ENCODE measurements at places on chromosomes 2 and 18.

GRCh38 chr2:175393851-175394250 is 212.3 kb upstream of the ATP5MC3 start:
- no peak for DNase-seq

DNA sequence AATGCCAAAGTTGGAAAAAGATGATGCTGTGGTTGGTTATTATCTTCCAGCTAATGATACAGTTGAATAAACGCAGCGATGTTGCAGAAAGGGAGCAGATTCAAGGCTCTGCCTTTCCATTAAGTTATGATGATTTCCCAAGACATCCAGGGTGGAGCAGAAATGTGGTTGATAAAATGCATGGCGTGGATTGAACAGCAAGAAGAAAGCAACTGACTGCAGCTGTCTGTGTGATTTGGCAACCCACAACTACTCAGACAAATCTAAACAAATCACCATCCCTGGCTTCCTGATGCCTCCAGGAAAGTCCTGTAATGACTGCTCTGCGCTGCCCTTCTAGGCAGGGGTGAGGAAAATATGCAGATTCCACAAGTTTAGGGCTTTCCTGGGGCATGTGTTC is 166.3 kb downstream of the NRP2 start:
- DNase-seq: no peak

DNA sequence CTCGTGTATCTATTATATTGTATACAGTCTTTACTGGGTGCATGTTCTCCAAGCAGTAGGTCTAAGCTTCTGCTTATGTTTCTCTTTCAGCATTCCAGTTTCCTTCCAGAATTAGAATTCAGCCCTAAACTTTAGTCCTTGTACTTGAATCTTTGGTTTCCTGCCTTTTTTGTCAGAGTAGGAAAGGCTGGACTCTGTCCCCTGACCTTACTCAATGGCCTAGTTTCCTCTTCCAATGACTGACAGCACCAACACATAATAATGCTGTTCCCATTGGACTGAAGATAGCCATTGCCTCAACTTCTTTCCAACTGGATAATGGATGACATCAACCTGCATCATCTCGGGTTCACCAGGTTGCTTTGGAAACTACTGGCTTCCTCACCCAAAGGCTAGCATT is 217.0 kb downstream of the FIGN start:
- DNase-seq: no peak

GRCh38 chr2:102514061-102514785 is 41.2 kb downstream of the SLC9A4 start:
- DNase-seq: no peak

- no peak for DNase-seq
Measured at GRCh38 chr2:177543007-177543760, 150.6 kb downstream of the AGPS start.

GRCh38 chr2:215141706-215142105 is 3.3 kb upstream of the ABCA12 start:
- no peak for DNase-seq

DNA sequence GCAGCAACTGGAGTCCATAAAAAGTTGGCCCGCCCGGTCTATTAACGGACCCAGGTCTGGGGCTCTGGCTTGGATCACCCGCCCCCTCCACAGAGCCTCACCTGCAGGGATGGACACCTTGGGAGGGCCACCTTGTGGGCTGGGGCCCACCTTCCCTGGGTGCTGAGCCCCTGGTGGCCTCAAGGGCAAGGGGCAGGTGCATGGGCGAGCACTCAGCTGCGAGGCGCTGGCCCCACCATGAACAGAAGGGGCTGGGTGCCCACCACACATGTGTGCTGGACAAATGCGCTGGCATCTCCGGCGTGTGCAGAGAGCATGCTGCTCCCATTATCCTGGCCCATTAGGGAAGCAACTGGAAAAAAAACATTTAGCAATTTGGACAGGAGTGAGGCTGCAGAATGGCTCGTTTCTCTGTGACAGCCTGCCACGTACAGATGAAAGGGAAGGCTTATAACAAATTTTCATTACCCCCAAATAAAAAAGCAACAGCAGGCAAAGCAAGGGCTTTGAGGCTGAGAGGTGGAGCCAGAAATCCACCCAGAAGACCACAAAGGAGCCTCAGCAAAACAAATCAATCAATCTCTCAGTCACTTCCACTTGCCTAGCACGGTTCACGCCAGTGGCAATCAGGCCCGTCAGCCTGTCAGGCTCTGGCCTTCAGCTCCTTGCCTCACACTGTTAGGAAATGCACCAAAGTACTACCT is 253.1 kb upstream of the ZNF521 start:
- no peak for DNase-seq

DNA sequence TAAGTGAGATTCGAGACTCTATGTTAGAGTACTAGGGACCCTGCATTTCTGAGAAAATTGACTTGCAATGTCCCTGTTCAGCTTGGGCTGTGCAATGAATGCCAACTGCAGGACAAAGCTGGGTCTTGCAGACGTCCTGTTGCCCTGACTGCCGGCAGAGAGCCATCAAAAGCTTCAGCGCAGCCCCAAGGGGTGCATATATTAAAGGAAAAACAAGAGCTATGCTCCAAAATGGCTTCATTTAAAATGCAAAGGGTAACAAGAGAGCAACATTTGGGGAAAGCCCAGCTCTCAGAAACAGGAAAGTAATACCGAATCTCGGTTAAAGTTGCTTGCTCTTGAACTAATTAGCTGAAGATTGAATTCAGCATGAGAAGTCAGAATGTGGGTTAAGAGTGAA is 110.9 kb upstream of the PNPT1 start:
- no peak for DNase-seq

- DNase-seq: no peak
Measured at GRCh38 chr18:46555213-46555612, 101.8 kb downstream of the LOXHD1 start.

GRCh38 chr18:79554945-79555645 is 124.5 kb upstream of the CTDP1 start:
- DNase-seq: no peak

GRCh38 chr2:186551323-186552050 is 38.4 kb upstream of the ITGAV start:
- no peak for DNase-seq

GRCh38 chr2:205670292-205670691 is 12.0 kb upstream of the NRP2 start:
- DNase-seq: no peak

DNA sequence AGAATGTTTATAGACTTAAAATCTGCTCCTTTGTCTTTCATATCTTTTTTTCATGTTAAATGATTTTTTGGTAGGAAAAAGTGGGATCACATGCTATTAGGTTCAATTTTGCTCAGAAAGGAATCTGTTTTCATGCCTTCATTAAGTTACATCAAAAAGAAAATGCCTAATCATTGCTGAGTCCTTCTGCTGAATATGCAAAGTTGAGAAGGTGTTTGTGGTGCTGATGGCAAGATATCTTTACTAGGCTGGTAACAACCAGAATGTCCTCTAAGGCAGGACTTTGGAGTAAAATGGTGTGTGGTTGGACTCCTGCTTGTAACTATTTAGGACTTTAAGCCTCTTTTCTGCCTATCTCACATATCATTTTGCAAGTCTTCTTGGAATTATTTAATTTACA is 88.3 kb downstream of the TRIB2 start:
- no peak for DNase-seq

DNA sequence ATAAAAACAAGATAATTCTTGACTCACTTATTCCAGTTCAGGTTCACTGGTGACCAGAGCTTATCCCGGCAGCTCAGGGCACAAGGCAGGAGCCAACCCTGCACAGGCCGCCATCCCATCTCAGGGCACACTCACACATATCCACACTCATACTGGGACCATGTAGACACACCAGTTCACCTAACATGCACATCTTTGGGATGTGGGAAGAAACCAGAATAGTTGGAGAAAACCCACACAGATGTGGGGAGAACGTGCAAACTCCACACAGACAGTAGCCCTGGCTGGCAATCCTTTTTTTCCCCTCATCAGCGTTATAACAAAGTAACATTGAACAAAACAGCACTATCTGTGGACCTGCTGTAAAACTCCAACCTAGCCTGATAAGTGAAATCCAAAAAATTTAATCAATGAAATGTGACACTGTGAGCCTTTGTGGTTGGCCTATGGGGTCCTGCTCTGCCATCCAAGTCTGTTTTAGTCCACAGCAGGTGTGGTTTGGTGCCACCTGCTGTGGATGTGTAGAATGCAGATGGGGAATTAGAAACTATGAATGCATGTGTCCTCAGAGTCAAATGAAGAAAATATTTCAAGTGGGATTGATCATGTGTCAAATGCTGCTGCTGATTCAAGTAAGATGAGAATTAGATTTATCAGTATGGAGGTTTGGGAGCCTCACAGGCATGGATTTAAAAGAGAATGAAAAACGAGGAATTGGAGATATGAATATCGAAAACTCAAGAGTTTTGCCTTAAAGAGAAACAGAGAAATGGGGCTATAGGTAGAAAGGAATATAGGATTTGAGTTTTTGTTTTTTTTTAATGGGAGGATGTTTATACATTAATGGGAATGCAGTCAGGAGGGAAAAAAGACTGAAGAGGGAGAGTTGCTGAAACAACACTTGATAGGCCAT is 47.0 kb downstream of the UGP2 start:
- peak; percentile 10 for DNase-seq

DNA sequence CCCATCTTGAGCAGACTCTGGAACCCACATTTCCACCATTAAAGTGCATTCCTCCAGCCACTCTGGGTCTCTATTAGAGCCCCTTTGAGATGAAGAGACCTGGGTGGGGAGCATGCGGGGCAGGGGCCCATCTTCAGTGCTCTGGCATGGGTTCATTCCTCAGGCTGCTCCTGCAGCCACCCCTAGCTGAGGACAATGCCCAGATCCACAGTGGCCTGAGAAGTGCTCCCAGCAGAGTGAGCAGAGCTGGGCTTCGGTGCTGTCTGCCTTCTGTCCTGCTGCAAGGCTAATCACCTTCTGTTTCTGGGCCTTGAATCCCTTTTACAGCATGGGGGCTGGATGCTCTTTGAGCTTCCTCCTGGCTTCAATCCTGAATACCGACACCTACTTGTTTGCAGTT is 169.8 kb downstream of the TRIM43 start:
- DNase-seq: no peak

GRCh38 chr2:114127372-114127771 is 237.5 kb downstream of the ACTR3 start:
- DNase-seq: no peak

GRCh38 chr2:240155745-240156390 is 15.4 kb upstream of the OTOS start:
- DNase-seq: no peak

GRCh38 chr2:132747046-132747445 is 77.0 kb upstream of the LYPD1 start:
- DNase-seq: no peak
